ENCODE measurements at places on chromosomes 11 and 22.

DNA sequence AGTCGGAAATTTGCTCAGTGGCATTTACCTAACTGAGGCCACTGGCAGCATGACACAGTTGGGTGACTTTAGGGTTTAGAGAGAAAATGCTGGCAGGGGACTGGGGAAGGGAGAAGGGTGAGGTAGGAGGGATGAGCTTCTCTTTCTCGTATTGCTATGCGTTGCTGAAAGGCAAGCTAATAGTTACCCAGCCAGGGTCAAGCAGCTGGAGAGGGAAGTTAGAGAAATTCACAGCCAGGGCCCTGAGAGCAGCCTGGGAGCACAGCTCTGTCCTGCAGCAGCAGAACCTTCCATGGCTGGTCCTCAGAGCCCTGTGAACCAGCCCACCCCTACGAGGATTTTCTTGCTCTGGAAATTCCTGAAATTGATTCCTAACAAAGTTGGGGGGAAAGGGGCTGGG, 679.6 kb downstream of the NTM start:
- no peak for DNase-seq

DNA sequence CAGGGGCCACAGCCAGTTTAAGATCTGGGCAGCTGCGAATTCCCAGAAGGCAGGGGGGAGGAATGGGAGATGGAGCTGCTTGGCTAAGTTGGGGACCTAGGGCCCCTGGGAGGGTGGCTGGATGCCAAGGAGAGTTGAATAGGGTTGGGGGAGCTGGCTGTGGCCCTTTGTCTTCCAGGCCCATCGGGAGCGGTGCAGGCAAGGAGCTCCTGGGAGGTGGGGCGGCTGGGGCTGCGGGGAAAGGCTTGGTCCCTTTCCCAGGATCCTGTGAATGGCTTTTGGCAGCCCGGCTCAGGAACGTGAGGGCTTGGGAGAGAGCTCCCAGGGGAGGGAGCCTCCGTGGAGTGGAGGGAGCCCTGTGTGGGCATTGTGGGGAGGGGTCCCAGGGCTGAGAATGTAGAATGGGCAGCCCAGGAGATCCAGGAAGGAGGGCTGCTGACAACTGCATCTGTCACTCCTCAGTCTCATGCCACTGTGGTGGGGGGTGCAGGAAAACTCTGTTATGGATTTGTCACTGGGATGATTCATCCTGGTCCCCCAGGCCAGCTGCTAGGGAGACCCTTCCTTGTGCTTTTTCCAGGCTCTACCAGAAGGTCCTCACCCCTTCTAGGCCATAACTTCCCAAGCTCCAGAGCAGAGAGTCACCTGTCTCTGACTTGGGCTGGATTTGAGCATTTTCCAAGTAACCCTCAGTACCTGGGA, 6.0 kb downstream of the FREY1 start:
- DNase-seq, result no peak

GRCh38 chr11:30393012-30393411, 70.1 kb downstream of the ARL14EP start:
- DNase-seq, result no peak

- DNase-seq, result no peak
These were observed 4.4 kb downstream of the RCE1 start for GRCh38 chr11:66847461-66848232.

DNA sequence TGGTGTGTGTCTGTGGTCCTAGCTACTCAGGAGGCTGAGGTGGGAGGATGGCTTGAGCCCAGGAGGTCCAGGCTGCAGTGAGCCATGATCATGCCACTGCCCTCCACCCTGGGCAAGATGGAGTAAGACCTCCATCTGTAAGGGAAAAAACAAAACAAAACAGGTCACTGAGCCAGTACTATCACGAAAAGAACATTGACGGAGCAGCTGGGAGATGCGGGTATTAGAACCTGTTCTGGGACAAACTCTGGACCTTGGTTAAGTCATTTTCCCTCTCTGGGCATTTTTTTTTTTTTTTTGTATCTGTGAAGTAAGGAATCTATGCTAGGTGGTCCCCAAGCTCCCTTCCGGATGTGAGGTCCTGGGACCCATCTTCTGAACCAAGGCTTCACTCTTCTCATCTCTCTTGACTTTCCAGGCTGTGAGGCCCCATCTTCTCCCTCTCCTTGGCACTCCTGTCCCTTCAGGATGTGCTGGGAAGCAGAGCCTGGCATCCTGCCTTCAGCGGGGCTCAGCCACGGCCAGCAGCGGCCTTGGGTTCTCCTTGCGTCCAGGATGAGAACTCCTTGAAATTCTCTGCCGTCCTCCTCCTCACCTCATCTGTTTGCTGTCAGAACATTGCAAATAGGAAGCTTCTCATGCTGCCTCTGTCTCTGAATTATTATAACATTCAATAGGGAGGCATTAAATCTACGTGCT, 130.8 kb downstream of the GRIK4 start:
- no peak for DNase-seq
